Activated CD8-positive, alpha-beta T cell treated with anti-CD3 and anti-CD28 coated beads, Interleukin-2, amount 10 ng/mL, durations not matched to agents 7 days and 5 days (primary cell): ENCODE measurements at places on chromosomes 2 and 18. TPM values are rescaled to one million over a fixed set of nuclear protein-coding genes. Genes with fewer than 3 reads are reported as not detected.

The CYP27A1 gene
- not detected for total RNA-seq

The CHRNG gene
- not detected for total RNA-seq

The NAT8 gene
- total RNA-seq = not detected

The SERPINB7 gene
- not detected for total RNA-seq

The ANO7 gene
- 0.29 TPM for total RNA-seq

The PLGLB1 gene
- 3.7 TPM for total RNA-seq

The GREB1 gene
- total RNA-seq = 0.68 TPM

The LOXHD1 gene
- 0.47 TPM for total RNA-seq

The CROCC2 gene
- total RNA-seq = not detected

The BBS5 gene
- 1.9 TPM for total RNA-seq

The LYPD1 gene
- total RNA-seq = not detected

The SCN2A gene
- total RNA-seq = 0.05 TPM

The HOXD13 gene
- not detected for total RNA-seq

The SH3RF3 gene
- not detected for total RNA-seq

The GKN2 gene
- not detected for total RNA-seq

The UGT1A8 gene
- total RNA-seq = not detected

The RAB27B gene
- 1.7 TPM for total RNA-seq

The CTAGE1 gene
- not detected for total RNA-seq

The DUSP2 gene
- total RNA-seq = 21.2 TPM
